ENCODE measurements at places on chromosomes 7 and 10.
A peak's percentile ranks its signal among the peaks of the same experiment; 100 is the strongest.

GRCh38 chr7:179948-180694 lies 12.2 kb upstream of the FAM20C start:
- no peak for DNase-seq

DNA sequence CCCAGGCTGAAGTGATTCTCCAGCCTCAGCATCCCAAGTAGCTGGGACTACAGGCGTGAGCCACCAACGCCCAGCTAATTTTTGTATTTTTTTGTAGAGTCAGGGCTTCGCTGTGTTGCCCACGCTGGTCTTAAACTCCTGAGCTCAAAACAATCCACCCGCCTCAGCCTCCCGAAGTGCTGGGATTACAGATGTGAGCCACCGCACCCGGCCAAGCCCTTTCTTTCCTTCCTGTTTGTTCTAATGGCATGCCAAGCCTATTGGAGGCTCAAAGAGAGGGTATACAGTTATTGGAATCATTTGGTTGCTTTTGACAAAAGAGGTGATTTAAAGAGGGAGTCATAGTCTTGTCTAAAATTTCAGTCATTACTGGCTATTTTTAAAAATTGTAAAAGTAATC lies 46.0 kb upstream of the TRIM8 start:
- no peak for DNase-seq

DNA sequence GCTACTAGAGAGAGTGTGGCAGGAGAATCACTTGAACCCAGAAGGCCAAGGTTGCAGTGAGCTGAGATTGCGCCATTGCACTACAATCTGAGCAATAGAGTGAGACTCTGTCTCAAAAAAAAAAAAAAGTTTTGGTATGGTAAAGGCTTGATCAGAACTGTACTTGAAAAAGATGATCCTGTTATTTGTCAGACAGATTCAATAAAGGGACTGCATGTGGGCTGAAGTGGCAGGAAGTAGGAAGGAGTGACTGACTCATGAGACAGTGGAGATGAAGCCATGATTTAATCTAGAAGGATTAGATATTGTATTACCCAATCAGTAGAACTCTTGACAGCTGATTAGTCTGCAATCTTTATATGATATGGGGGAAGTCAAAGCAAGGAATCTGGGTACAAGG lies 2.7 kb upstream of the TMEM254 start:
- DNase-seq: no peak

GRCh38 chr10:86681722-86682386 lies 13.5 kb downstream of the LDB3 start:
- no peak for DNase-seq

- no peak for DNase-seq
Measured at GRCh38 chr10:123606006-123606405, 60.1 kb upstream of the GPR26 start.

DNA sequence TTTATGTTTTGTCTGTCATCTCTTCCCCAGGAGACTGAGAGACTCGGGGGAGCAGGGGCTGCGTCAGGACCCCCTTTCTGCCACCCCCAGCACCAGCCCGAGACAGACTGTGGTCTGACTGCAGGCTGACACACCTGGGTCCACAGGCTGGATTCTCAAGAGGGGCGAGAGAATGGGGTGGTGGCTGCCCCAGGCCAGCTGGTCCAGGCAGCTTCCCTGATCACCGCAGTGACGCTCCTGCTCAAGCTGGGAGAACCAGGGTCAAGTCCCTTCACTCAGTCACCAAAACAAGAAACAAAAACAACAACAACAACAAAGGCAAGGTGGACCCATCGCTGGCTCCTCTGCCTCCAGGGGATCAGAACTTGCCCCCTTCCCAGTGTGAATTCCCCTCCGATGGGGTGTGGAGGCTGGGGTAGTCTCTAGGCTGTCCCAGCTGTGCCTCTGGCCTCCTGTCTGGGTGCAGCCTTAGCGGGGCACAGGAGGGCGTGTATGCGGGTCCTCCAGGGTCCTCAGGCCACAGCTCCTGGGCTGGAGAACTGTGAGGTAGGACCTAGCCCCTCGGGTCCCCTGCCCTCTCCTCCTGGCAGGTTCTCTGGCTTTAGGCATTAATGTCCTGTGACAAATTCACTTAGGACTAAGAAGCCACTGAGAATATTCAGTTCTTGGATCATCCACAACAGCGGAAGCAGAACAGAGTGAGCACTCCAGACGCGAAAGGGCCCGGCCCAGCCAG lies 40.6 kb downstream of the PRKAG2 start:
- no peak for DNase-seq

- peak; percentile 64 for DNase-seq
Measured at GRCh38 chr7:5557920-5558401, 134.3 kb upstream of the TNRC18 start.

GRCh38 chr7:26022982-26023381 lies 129.0 kb upstream of the NFE2L3 start:
- DNase-seq: no peak

DNA sequence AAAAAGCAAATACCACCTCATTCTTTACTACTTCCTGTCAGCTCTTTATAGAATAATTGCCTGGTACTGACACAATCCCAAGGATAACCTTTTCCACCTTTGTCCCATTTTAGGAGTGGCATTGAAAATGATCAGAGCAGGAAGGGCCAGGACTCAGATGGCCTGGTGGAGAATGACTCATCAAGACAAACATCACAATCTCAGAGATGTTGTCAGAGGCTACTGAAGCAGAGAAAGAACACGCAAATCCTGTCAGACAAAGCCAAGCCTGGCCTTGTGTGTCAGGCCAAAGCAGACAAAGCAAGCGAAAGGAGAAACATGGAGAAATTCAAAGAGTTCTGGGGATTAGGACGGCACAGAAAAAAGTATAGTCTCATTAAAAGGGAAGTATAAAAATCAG lies 40.9 kb downstream of the NSUN6 start:
- DNase-seq: peak; percentile 82

DNA sequence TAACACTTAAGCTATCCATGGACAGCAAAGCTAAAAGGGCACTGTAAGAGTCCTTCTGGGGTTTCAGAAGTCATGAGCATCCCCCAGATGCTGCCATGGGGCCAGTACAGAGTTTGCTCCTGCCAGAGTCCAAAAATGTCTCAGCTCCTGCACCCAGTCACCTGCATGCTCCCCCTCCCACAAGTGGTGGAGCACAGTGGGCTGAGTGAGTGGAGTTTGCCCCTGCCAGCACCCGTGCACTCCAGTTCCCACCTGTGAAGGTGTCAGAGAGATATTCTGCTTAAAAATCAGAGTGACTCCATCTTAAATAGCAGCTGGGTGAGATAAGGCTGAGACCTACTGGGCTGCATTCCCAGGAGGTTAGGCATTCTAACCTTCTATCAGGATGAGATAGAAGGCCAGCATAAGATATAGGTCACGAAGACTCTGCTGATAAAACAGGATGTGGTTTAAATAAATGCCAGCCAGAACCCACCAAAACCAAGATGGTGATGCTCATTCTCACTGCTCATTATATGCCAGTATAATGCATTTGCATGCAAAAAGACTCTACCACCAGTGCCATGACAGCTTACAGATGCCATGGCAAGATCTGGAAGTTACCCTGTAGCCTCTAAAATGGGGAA lies 140.1 kb upstream of the ZNF92 start:
- DNase-seq: no peak

GRCh38 chr10:129108994-129109393 lies 358.0 kb upstream of the MGMT start:
- DNase-seq: no peak

GRCh38 chr7:78420001-78420400 lies 621.4 kb downstream of the PHTF2 start:
- DNase-seq: no peak
